ENCODE measurements at places on chromosomes 2 and 18.

GRCh38 chr2:128746356-128746755 is 427.7 kb upstream of the HS6ST1 start:
- peak; percentile 84 for DNase-seq

DNA sequence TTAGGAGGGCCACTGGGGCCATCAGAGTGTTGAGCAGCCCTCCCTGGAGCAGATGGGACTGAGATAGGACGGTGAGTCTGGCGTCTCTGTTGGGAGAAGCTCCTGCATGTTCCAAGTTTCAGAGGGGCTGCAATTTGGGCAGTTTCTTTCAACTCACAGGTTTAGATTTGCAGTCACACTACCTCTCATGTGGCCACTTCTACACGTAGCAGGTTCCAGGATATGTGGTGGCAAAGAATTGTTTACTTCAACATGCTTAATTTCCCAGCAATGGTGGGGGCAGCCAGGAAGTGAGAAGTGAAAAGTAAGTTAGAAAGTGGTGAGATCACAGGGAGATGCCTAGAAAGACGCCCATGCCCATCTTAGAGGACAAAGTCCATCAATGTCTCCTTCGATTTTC is 9.3 kb downstream of the NCK2 start:
- no peak for DNase-seq

DNA sequence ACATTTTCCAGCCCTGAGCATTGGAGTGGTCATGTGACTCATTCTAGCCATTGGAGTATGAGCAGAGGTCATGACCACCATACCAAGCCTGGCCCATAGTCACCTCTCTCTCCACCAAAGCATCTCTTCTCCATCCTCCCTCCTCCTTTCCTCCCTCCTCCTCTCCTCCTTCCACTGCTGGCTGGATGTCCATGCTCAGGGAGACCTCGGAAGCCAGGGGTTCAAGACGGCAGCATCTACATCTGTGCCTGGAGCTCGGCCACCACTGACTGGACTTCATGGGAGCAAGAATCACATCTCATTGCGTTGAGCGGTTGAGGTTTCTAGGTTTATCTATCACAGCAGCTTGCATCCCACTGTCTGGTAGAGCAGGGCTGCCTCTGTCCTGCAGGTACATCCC is 252.4 kb downstream of the NDUFA10 start:
- DNase-seq, result no peak

DNA sequence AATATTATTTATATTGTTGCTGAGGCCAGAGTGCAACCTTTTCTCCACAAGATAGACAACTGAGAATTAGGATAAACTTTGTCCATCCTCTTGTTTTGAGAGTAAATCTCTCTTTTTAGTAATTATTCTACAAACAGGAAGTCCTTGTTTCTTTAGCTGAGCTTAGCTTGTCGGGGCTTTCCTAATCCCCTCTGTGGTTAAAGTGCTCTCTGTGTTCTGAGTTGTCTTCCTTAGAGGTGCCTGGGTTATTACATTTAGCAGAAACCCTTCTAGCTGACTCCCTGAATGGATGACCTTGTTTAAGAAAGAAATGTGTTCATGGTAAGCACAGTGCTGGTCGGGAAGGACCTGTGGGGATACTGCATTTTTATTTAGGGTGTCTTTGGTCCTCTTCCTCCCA is 12.7 kb downstream of the USP39 start:
- DNase-seq, result peak; percentile 56

- no peak for DNase-seq
Measured at GRCh38 chr2:1226766-1227165, 186.5 kb upstream of the TPO start.

DNA sequence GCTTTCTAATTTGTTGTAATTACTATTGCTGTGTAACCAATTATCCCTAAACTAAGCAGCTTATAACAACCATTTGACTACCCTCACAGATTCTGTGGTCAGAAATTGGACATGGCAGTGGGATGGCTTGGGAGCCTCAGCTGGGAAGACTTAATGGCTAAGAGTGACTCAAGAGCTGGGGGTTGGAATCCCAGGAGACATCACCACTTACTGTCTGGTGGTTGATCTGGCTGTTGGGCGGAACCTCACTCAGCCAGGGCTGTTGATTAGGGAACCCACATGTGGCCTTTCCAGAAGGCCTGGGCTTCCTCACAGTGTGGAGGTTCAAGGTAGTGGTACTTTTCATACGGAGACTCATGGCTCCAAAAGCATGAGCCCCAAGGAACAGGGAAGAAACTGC is 49.8 kb downstream of the E2F6 start:
- DNase-seq, result no peak

DNA sequence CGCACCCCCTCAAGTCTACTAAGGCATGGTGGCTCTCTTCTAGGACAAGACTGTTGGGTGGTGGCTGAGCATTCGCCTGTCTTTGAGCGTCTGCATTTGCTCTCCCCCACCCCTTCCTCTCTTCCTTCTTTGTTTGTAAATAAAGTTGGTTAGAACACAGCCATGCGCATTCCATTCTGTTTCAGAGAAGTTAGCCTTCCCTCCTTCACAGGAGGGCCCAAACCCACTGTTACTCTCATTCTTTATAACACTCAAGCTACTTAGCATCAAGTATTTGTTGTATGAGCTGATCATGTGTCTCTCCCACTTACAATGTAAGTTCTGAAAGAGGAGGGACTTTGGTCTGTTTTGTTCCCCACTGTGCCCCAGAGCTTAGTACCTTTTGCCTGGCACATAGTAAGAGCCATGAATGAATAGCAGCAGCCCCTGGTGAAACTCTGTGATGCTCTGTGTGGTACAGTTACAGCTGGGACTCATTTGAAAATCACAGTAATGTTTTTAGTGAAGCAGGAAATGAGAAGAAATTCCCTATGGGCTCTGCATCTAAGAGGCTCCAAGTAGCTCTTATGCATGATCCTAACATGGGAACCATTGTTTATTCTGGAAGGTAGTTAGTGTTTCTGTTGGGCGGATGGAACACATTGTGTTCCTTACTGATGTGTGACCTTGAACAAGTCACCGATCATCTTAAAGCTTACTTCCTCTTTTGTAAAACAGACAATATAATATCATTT is 7.7 kb downstream of the MGAT5 start:
- peak; percentile 76 for DNase-seq

- DNase-seq, result no peak
Measured at GRCh38 chr2:40409734-40410133, 42.2 kb downstream of the SLC8A1 start.

DNA sequence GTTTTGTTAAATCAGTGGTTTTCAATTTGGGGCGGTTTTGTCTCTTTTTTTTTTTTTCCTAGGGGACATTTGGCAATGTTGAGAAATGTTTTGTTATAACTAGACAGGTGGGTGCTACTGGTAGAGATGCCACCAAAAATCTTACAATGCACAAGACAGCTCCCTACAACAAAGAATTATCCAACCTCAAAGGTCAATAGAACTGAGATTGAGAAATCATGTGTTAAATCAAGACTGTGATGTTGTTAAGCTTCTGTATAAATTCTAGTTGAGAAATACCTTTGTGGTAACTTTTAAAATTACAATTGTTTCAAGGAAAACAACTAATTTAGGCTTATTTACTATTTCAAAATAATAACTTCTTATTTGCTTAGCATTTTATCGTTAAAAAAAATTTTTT is 9.4 kb upstream of the SPOPL start:
- DNase-seq, result no peak

DNA sequence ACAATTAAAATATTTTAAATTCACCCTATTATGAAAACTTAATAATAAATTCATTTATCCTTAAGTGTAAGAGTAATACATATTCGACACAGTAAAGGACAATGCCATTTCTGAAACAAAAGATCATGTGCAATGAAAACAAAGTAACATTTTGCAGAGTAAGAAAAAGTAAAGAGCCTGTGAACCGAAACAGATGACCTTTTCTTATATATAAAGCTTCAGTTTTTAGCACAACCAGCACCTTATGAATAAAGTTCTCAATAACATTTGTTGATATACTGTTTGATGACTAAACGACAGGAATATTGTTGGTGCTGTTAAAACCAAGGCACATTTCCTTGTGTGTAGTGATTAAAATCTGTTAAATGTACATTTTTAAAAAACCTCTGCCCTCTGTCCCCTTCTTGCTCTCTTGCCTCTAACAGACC is 1.5 kb downstream of the PELI1 start:
- DNase-seq, result no peak

- peak; percentile 12 for DNase-seq
Measured at GRCh38 chr2:176999301-176999700, 213.3 kb upstream of the HNRNPA3 start.

DNA sequence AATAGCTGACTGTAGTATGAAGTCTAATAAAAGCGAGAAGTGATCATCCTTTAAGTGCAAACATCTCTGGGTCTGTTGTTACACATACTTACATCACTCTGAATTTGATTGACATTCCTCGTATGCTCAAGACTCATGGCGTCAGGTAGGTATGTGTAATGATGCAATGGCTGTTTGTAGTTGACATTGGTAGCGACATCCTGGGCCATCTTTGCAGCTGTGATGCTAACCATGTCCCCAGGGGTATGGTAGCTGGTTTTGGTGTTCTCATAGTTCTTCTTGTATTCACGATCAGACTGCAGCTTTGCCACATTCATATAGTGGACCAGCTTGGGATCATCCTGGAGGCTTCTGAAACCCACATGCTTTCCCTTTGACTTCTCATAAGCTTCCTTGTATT is 62.0 kb downstream of the NEB start:
- DNase-seq, result no peak

GRCh38 chr2:112949456-112949855 is 28.4 kb upstream of the IL36G start:
- no peak for DNase-seq

DNA sequence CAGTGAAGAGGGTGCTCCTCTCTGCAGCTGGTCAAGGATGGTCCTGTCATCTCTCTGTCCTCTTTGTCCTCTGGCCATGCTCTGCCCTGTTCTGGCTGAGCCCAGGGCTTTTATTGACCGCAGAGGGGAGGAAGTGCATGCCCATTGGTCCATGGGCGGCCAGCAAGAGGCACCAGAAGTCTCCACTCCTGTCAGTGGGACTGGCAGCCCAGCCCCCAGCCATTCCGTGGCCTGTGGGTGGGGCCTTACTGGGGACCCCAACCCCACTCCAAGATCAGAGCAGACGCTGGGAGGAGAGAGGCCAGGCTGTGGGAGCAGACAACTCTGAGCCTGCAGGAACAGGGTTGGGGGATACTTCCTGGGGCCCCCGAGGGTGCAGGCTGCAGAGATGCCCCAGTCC is 156.9 kb downstream of the CTNNA2 start:
- DNase-seq, result no peak

DNA sequence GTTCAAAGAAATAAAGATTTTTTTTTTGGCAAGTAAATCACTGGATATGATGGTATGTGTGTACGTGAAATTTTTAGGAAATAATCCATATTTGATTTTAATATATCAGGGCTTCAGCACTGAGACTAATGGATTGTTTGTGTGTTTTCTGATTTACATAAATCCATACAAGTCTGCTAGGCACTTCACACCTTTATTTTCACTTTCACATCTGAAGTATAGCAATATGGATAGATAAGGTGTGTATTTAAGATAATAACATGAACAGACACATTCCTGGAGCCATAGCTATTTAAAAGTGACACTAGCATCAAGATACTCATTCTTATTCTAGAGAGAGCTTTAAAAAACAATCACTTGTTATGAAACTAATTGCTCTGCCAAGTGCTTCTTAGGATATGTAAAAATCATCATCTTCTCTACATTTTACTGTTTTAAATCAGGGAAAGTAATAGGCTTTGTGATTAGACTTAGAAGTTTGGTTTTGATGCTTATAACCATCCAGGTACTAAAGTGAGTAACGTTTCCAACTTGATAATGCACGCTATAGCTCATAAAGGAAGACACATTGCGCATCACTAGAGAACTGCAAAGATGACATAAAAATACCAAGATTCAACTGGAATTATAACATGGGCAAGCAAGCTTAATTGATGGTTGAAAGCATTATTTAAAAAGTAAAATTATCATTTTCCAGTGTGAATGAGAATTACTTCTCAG is 208.9 kb downstream of the ZEB2 start:
- DNase-seq, result no peak

DNA sequence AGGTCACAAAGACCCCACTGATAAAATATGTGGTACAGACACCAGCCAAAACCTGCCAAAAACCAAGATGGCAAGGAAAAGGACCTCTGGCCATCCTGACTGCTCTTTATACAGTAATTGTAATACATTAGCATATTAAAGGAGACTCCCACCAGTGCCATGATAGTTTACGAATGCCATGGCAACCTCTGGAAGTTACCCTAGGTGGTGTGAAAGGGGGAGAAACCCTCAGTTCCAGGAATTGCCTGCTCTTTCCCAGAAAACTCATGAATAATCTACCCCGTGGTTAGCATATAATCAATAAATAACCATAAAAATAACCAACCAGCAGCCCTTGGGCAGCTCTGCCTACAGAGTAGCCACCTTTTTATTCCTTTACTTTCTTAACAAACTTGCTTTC is 129.8 kb upstream of the EPB41L3 start:
- no peak for DNase-seq

DNA sequence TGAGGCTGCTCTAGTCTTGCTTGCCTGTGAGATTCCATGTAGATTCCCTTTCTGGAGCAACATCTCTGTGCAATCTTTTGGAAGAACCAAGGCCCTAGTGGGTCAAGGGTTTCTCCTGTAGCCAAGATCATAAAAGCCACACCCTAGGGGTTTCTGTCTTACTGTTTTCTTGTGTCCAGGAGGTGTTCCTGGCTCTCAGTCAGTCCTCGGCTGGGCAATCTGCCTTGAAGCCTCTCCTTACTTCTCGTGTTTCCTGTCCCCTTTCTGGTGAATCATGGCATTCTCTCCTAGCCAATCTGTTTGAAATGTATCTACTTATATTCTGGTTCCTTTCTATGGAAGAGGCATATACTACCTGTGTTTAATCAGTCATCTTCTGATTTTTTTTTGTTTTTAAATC is 484.8 kb upstream of the UBE2E3 start:
- no peak for DNase-seq

DNA sequence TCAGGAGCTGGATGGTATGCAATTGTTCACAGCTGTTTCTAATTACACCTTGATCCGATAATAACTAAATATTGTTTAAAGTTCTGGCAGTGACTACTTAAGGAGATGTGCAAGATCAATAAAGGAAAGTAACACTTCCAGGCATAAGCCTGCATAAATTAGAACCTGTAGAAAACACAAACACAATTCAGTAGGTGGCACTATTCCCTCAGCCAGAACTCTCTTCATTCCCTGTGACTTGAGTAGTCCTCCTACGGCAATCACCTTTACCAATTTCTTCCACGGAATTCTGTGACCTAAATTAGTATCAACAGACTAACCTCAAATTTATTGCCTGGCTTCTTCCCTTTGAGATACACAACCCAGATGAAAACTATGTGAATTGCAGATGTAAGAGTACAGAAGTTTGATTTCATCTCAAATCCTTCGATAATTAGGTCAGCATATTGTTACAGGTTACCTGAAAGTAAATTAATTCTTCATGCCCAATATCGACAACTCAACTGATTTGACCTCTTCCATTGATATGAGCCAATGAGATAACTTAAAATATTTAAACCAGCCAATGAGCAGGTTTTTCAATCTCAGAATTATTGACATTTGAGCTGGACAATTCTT is 137.8 kb downstream of the PID1 start:
- peak; percentile 36 for DNase-seq
